Coronary artery (tissue), 2 donors: ENCODE measurements at places on chromosomes 3 and 15.

GRCh38 chr3:113258361-113258760 is 47.0 kb downstream of the BOC start:
- DNase-seq, result no peak

DNA sequence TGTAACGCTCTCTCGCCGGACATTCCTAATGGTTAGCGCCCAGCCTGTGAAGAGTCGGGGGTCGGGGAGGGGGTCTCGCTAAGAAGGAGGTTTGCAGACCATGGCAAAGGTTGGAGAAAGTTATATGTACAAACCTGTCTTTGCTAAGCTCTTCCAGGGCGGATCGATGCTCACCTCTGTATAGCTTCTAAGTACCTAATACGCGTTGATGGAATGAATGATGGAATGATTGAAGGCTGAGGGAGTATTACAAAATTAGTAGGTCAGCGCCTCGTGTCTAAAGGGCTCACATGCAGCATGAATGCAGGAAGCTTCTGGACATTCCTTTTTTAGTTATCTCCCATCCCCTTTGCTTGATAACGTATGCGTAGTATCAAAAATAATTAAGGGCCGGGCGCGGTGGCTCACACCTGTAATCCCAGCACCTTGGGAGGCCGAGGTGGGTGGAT is 305 bp upstream of the KPNA1 start:
- no peak for DNase-seq

- DNase-seq, result no peak
These were observed 862.5 kb downstream of the CADM2 start for GRCh38 chr3:85821130-85821756.

GRCh38 chr3:8607234-8608040 is 37.2 kb downstream of the SSUH2 start:
- peak; percentile 83 for DNase-seq

DNA sequence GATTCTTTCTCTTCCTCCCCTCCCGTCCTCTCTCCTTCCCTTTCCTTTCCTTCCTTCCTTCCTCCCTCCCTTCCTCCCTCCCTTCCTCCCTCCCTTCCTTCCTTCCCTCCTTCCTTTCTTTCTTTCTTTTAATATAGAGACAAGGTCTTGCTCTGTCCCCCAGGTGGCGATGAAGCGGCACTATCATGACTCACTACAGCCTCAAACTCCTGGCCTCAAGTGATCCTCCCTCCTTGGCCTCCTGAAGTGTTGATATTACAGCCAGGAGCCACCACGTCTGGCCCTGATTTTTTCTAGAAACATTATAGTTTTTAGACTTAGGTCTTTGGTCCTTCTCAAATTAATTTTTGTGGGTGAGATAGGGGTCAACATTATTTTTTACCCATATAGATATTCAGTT is 15.5 kb downstream of the GRM2 start:
- no peak for DNase-seq
